ENCODE measurements at places on chromosomes 7 and 10.

DNA sequence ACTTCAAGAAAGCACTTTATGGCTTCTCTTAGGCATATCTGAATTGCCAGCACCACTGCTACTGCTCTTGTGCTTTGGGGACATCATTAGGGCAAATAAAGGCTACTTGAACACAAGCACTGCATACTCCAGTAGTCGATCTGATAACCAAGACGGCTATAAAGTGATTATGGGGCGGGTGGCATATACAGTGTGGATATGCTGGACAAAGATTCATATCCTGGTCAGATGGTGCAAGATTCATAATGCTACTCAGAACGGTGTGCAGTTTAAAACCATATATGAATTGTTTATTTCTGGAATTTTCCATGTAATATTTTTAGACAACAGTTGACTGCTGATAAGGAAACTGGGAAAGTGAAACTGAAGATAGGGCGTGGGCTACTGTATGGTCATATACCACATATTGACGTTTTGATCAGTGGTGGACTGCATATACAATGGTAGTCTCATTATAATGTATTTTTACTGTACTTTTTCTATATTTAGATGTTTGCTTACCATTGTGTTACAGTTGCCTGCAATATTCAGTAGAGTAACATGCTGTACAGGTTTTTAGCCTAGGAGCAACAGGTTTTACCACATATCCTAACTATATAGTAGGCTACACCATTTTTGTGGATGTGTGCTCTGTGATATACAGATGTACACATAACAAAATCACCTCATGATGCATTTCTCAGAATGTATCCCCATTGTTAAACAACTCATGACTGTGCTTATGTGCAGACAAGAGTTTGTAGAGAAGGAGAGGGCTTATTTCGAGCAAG, 15.2 kb downstream of the ANLN start:
- DNase-seq: no peak

DNA sequence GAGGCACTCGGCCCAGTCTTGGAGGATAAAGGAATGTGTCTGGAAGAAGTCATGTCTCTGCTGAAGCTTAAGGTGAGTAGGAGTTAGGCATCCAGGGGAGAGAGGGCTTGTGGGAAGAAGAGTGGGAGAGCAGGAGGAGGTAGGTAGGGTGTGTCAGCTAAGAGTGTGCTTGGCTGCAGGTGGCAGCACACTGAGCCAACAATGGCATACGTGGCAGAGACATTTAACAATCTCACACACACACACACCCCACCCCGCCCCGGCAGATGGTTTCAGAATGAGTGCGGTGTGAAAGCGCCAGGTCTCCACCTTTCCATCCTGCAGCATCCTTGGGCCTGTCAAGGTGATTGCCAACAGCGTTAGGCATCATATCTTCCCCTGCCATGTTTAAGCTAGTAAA, 11.2 kb upstream of the ARPC1A start:
- no peak for DNase-seq

GRCh38 chr7:118053353-118053752, 130.6 kb upstream of the LSM8 start:
- DNase-seq: no peak

GRCh38 chr10:3735175-3735574, 49.8 kb downstream of the KLF6 start:
- DNase-seq: no peak

DNA sequence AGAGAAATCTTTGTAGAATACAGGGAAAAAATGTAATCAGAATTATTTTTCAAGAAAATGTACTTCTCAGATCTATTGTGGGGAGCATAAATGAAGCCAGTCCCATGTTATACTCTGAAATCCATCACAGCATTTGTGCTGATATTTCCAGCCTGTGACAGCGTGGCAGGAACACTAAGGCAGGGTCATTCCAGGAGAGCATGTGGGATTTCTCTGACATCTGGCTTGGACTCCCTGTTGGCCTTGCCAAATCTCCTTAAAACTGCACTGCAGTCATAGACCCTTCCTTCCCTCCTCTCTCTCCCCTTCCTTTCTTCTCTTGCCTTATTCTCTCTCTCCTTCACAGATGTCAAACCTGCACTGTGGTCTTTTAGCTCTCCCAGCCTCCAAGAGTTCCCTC, 6.5 kb upstream of the TSPAN13 start:
- no peak for DNase-seq

DNA sequence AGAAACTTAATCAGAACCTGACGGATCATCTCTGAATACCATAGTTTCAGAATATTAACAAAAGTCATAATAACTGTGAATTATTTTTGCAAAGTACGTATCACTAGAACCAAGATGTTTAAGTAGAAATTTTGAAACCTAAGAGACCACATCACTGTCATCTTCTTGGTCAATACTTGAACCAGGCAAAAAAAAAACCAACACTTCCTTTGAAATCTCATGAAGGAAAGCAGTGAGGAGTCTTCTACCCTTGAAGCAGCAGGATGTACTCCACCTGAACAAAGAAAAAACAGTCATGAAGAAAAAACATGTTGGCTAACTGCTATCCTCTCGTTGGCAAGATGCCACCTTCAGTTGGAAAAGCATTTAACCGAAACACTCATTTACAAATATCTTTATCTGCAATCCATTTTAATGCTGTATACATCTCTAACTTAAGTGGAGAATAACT, 82.4 kb downstream of the SRPK2 start:
- no peak for DNase-seq

GRCh38 chr10:112708461-112708860, 241.6 kb upstream of the TCF7L2 start:
- DNase-seq: no peak

GRCh38 chr7:51458693-51459092, 142.1 kb upstream of the COBL start:
- no peak for DNase-seq
